ENCODE measurements at places on chromosomes 2 and 18.

DNA sequence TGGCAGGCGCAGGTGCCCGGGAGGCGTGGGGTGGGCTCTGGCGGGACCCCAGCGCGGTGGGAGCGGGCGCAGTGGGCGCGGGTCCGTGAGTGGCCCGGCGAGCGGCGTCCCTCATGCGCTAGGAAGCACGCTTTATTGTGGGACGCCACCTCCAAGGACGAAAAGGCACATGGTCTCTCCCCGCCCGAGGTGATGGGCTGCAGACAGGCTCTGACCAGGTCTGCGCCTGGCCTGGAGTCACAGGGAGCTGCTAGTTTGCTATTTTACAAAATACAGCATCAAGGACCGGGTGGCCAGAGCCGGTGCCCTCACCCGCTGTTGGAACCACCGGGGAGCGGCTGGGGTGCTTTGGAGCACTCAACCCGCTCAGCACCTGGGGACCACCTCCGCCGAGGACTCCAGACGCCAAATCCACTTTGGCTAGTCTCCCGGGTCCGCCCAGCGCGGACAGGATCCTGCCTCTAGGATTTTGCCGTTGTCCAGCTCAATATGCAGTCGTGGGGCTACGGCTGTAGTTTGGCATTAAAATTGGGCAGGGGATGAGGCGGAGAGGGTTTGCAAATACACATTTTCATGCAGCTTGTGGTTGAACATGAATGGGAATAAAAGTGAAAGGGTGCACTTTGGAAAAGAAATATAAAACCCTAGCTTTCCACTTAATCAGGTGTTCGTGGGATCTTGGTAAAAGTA is 65.4 kb downstream of the LRRFIP1 start:
- DNase-seq: no peak

DNA sequence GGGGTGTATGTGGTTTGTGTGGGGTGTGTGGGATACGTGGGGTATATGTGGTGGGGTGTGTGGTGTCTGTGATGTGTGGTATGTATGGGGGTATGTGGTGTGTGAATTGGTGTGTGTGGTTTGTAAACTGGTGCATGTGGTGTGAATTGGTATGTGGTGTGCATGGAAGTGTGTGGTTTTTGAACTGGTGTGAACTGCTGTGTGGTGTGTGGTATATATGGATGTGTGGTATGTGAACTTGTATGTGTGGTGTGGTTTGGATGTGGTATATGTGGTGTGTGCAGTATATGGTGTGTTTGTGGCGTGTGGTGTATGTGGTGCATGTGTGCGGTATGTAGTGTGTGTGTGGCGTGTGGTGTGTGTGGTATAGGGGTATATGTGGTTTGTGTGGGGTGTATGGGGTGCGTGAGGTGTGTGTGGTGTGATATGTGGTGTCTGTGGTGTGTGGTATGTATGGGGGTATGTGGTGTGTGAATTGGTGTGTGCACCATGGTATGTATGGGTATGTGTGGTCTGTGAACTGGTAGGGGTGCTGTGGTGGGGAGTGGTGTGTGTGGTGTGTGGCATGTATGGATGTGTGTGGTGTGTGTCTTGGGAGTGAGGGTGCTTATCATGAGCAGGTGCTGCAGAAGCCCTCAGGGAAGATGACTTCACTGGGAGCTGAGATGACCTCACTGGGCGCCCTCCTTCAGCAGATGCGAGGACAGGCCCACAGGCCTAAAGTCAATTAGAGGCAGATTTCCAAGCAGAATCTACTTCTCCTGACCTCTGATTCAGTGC is 209.6 kb upstream of the TNP1 start:
- no peak for DNase-seq

DNA sequence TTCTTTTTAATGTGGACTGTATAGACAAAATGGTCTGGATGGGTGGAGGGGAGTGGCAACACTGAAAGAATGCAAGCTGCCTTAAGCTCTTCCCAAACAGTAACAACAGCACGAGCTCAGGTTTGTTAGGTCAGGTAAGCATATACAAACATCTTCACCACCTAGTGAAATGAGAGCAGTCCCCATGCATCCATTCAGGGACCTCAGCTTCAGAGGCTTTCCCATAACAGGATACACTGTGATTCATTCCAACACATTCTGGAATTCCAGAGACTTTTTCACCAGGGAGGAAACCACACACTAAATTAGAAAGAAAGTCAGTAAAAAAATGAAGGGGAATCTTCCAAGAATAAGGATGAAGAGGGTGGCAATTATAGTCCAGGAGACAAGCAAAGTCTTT is 50.4 kb upstream of the BZW1 start:
- DNase-seq: no peak

DNA sequence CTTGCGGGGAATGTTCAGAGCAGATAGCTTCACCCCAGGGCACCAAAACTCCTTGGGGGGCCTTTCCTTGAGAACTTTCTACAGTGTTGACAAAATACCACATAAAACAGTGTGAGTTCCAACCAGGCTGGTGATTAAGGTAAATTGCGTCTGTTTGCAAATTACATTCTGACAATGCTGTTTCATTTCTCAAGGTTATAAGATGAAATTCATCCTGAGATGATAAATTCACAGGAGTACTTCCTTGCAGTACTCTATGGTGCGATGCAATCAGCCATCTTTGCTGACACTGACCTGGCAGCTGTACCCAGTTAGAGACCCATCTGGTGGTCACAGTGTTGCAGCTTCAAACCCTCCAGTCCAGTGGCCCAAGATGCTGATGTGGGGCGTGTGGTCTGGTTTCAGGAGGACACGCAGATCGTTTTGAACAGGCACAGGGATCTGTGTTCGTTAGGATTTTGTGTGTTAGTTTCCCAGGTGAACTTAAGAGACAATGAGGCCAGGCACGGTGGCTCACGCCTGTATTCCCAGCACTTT is 99.5 kb upstream of the SLC66A3 start:
- DNase-seq: no peak

DNA sequence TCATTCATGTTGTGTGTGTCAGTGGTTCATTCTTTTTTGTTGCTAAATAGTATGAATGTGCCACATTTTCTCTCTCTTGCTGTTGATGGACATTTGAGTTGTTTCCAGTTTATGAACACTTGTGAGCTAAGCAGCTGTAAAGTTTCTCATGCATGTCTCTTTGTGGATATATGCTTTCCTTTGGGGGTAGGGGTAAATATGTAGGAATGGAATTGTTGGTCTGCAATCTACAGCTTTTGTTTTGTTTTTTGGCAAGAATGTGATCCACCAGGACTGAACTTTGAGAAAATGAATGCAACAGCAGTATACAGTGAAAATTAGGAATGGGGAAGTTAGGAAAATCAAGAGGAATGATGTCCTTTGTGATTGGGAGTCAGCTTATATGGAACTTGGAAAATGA is 226.3 kb downstream of the CDCA7 start:
- no peak for DNase-seq

DNA sequence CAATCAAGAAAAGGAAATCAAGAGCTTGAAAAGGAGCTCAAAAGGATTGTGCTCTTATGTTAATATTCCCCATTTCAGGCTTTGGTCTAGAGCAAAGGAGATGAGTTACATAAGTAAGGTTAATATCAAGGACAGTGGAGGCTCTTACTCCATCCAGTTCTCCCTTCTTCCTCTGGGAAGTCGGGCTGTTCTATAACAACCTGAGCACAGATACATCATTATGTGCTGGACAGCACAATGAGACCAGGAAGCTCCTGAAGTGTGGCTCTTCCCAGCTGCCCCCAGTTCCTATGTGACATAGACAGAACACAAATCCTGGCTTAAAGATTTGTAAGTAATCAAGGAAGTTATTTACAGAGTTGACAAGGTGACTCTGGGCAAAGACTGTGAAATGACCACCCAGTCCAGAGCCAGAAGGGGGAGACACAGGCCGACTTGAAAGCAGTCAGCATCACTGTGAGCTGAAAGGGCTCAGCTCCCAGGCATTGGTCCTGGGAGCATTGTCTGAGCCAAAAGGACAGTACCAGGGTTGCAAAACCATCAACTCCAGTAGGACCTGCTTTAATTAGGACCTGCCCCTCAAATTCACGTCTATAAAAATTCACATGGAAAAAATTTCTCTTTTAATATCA is 917.6 kb upstream of the ACVR2A start:
- no peak for DNase-seq

DNA sequence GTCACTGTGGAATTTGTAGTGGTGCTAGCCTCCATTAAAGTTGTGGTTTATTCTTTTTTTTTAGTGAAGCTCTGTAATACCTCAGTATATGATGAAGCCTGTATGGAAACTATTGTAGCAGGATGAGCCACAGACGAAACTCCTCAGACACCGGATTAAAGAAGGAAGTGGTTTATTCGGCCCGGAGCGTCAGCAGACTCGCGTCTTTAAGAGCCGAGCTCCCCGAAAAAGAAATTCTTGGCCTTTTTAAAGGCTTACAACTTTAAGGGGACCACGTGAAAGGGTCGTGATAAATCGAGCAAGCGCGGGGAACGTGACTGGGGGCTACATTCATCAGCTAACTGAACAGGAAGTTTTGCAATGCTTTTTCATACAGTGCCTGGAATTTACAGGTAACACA is 8.1 kb upstream of the CCL20 start:
- DNase-seq: no peak

GRCh38 chr18:22141211-22141610 is 28.2 kb upstream of the GATA6 start:
- DNase-seq: no peak

DNA sequence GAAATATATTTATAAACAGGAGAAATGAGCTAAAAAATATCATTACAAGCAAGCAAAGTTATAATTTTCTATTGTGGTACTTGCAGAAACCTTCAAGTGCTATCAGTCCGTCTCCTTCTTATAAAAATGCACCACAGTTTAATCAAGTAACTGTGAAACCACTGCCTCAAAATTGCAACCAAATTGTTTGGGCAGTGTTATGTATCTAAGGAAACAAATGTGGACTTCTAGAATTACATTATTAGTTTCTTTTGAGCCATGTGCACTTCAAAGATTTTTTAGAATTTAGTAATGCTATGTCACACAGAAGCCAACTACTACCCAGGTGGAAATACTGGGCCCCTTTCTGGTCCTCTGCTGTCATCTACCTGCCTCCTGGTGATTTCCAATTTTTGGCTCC is 495.6 kb downstream of the NYAP2 start:
- DNase-seq: no peak

GRCh38 chr2:81196933-81197628 is 892.5 kb upstream of the LRRTM1 start:
- DNase-seq: no peak

All from NCI-H2029 (cell line).